ENCODE measurements at places on chromosomes 1 and 21.

DNA sequence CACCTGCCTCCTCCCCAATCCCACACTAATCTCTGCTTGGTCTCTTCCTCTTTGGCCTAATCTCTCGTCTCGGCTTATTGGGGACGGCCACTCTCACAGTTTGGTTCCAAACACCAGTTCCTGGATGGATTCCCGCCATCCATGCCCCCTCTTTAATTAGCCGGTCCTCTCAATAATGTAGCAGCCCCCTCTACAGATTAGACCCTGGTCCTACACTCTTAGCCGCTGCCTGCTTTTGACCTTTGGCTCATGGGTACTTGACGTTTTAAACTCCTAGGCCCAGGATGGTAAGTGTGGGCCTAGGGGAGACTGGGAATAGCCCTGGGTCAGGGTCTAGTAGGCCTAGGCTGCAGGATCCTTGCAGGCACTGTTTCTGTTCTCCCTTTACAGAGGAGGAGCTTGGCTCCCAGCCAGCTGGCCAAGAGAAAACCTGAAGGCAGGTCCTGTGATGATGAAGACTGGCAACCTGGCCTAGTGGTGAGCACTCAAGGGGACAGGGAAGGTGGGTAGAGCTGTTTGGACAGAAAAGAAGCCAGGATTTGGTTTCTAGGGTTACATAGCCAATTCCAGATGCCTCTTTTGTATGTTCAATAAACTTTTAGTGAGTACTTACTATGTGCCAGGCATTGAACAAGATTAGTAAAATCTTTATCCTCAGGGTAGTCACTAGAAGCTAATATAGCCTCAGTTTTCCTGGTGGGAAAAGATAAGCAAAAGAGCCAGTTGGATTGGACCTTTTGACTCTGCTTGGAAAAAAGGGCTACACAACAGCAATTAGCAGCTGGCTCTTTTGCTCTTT, 758 bp downstream of the RAD54L start:
- DNase-seq: no peak

DNA sequence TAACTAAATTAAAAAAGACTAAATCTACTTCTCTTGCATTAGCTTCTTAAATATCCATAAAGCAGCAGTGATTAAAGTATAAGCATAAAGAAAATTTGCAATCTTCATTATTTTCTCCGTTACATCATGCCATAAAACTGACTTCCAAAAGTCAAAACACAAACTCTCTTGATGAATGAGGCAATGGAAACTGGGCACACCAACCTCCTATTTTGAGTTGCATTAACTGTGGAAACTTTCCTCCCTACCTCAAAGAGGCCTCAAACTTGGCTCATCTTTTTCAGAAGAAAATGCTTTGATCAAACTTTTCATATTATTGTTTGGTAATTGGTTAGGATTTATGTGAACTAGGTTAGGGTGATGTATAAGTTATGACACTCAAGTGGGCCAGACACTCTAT, 4.1 kb upstream of the BTG3 start:
- no peak for DNase-seq

- DNase-seq: no peak
Observed at GRCh38 chr1:37423810-37424209, 50.6 kb upstream of the ZC3H12A start.

DNA sequence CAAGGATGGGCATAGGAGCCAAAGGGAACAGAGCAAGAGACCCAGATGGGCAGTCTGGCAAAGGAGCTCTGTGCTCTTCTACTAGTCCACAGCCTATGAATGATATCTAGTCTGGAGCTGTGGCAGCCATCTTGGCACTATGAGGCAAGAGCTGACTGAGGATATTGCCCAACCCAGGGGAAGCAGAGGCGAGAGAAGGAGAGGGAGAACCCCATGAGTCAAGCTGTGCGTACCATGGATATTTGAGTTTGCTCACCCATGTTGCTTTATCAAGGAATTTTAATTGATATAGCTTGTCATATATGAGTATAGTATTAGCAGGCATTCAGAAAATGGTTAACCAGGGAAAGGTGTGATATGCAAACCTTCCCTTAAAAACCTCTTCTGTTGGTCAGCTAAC, 420.9 kb downstream of the PRDM2 start:
- no peak for DNase-seq

- DNase-seq: peak; percentile 74
Observed at GRCh38 chr21:39022863-39023693, 160.2 kb downstream of the PSMG1 start.

- no peak for DNase-seq
Observed at GRCh38 chr1:175602026-175602585, 141.3 kb downstream of the TNR start.
